B cell (primary cell): ENCODE measurements at places on chromosomes 1 and 21.

- no peak for DNase-seq
Observed at GRCh38 chr1:85681087-85681486, 27.1 kb downstream of the ZNHIT6 start.

- DNase-seq, result no peak
Observed at GRCh38 chr1:63352736-63353135, 14.7 kb upstream of the ALG6 start.

GRCh38 chr1:188302746-188303145 is 1474.0 kb downstream of the PLA2G4A start:
- DNase-seq, result no peak

GRCh38 chr1:21000245-21000594 is 176.5 kb downstream of the EIF4G3 start:
- DNase-seq, result no peak
